ENCODE measurements at places on chromosomes 2 and 18. TPM values are rescaled to one million over a fixed set of nuclear protein-coding genes. Genes with fewer than 3 reads are reported as not detected.

DNA sequence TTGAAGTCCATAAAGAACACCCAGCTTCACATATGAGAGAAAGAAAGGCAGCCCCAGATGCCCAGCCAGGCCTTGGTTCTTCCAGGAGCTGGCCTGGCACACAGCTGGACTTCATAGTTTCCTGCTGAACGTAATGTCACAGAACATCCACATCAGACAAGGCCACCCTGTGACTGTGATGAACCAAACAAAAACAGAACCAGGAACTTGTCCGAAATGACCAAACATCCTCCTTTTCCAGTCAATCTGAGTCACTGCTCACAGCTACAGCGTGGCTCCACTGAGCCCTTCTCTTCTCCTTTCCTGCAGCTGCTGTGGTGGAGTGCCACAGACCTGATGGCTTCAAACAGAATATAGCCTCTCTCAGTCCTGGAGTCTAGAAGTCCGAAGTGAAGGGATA is 45.4 kb upstream of the PAPOLG start:
- H3K27ac ChIP-seq = no peak overlapping the region
- H3K4me1 ChIP-seq = peaks cover 12% of the 10 kb centered on the region
- peaks cover 2% of the 10 kb centered on the region for H3K36me3 ChIP-seq
- no peak for DNase-seq
- peaks cover 39% of the 10 kb centered on the region for H3K27me3 ChIP-seq
- H3K4me3 ChIP-seq = no peak overlapping the region

Gene ZEB2
- total RNA-seq = 49.5 TPM

Gene ABCG5
- total RNA-seq = not detected

DNA sequence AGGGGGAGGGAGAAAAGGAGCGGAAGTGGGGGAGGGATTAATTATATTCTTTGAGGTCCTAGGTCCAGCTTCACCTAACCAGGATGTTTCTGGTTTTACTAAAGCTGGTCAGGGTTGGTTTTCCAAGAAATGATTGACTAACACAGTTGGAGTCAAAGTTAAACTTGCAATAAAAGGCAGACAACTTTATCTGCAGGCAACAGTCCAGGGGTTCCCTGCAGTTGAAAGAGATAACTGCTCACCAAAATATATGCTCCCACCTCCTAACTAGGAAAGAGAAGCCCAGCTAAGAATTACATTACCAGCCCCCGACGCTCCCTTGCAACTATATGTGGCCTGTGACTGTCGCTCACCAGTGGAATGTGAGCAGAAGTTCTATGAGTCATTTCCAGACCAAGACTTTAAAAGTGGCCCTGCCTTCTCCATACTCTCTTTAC is 140.0 kb upstream of the PKDCC start:
- H3K4me1 ChIP-seq = peaks cover 9% of the 10 kb centered on the region
- DNase-seq = no peak
- H3K27me3 ChIP-seq = peaks cover 39% of the 10 kb centered on the region
- no peak overlapping the region for H3K4me3 ChIP-seq
- H3K27ac ChIP-seq = no peak overlapping the region
- no peaks in the 10 kb centered on the region for H3K36me3 ChIP-seq

DNA sequence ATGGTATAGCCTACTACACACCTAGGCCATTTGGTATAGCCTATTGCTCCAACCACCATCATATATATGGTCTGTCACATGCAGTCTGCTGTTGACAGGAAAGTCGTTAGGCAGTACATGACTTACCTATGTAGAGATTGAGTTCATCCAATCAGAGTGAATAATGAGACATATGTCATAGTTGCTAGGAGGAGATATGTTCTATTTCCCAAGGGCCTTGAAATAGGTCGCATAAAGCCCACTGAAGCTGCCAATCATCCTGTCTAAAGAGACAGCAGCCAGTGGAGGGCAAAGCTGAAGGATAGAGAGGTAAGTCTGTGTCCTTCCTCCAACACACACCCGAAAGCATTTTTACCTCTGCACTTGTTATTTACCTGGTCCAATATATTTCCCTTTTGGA is 263.4 kb downstream of the PTPRM start:
- H3K4me3 ChIP-seq = no peak overlapping the region
- no peaks in the 10 kb centered on the region for H3K4me1 ChIP-seq
- H3K36me3 ChIP-seq = no peaks in the 10 kb centered on the region

Gene IL1RN
- total RNA-seq = 1.2 TPM

DNA sequence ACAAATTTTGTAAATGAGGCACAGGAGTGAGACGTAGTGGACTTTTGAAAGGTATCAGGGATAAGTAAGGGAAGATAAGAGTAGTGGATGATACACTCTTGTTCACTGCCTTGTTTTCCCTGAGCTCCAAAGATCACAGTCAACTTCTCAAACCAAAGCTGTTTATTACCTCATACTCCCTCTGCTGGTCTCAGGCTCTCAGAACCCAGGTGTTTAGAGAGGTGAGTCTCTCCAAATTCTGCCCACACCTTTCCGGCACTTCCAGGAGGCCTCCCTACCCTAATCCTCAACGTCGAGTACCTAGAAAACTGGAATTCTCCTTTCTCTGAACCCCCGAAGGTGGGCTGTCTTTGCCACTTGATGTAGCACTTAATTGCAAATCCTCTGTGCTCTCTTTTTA is 621.1 kb downstream of the BCL11A start:
- no peaks in the 10 kb centered on the region for H3K36me3 ChIP-seq
- DNase-seq = no peak
- H3K4me1 ChIP-seq = no peaks in the 10 kb centered on the region
- no peaks in the 10 kb centered on the region for H3K27me3 ChIP-seq

DNA sequence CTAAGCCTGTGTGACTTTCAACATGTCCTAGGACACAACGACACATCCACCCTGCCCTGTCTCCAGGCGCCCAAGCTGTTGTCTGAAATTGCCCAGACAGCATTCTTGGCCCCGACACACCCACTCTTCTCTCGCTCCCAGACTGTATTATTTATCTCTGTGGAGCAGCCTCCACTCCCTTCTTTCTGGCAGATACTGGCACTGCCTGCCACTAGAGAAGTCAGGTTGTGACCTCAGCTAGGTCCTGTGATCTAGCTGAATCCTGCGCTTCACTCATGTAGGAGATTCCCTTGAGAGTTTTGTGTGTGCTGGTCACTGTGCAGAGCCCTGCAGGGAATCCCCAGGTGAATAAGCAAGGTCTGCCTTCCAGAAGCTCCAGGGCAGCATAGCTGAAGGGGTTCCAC is 77.1 kb upstream of the TNP1 start:
- peaks cover 5% of the 10 kb centered on the region for H3K27me3 ChIP-seq
- H3K36me3 ChIP-seq = no peaks in the 10 kb centered on the region

GRCh38 chr2:239936838-239937581 is 88.1 kb downstream of the NDUFA10 start:
- no peak for DNase-seq
- no peak overlapping the region for H3K27ac ChIP-seq
- no peak overlapping the region for H3K4me3 ChIP-seq

GRCh38 chr18:50558948-50559751 is 737 bp upstream of the MAPK4 start:
- no peaks in the 10 kb centered on the region for H3K4me1 ChIP-seq
- no peak overlapping the region for H3K27ac ChIP-seq
- peaks cover 61% of the 10 kb centered on the region for H3K27me3 ChIP-seq
- peaks cover 6% of the 10 kb centered on the region for H3K36me3 ChIP-seq
- H3K4me3 ChIP-seq = peak overlapping the region; percentile 57

DNA sequence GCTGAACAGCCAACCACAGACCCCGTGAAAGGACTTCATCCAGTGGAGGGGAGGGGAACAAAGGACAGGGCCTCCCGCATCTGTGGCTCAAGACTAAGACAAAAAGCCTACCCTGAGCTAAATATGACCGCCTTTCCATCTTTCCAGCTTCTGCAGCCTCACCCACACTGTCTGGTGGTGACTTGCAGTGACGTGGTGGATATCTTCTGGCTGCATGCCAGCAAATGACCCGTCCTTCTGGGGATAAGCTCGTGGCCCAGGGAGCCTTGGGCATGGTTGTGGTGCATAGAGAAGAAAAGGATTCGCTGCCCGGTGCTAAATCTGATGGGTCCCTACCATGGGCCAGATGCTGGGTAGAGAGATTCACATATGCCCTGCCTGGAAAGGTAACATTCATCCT is 8.7 kb upstream of the NGEF start:
- no peak overlapping the region for H3K27ac ChIP-seq
- peaks cover 2% of the 10 kb centered on the region for H3K36me3 ChIP-seq
- DNase-seq = no peak
- no peaks in the 10 kb centered on the region for H3K27me3 ChIP-seq
- no peak overlapping the region for H3K4me3 ChIP-seq
- H3K4me1 ChIP-seq = no peaks in the 10 kb centered on the region

GRCh38 chr2:101401326-101401665 is 14.0 kb upstream of the CREG2 start:
- H3K27me3 ChIP-seq = peaks cover 66% of the 10 kb centered on the region
- no peak for DNase-seq
- H3K4me1 ChIP-seq = peaks cover 5% of the 10 kb centered on the region
- H3K4me3 ChIP-seq = no peak overlapping the region
- no peak overlapping the region for H3K27ac ChIP-seq

GRCh38 chr18:67151366-67151765 is 365.2 kb downstream of the DSEL start:
- H3K27ac ChIP-seq = no peak overlapping the region
- H3K27me3 ChIP-seq = peaks cover 6% of the 10 kb centered on the region
- H3K4me3 ChIP-seq = no peak overlapping the region
- DNase-seq = no peak

- H3K27me3 ChIP-seq = no peaks in the 10 kb centered on the region
- no peaks in the 10 kb centered on the region for H3K4me1 ChIP-seq
- H3K27ac ChIP-seq = no peak overlapping the region
Measured at GRCh38 chr2:222548992-222549391, 106.9 kb downstream of the FARSB start.

- H3K4me1 ChIP-seq = no peaks in the 10 kb centered on the region
- no peak overlapping the region for H3K4me3 ChIP-seq
- DNase-seq = no peak
- no peak overlapping the region for H3K27ac ChIP-seq
Measured at GRCh38 chr18:42937436-42937835, 178.0 kb downstream of the RIT2 start.

Gene C2orf15
- 2.7 TPM for total RNA-seq

DNA sequence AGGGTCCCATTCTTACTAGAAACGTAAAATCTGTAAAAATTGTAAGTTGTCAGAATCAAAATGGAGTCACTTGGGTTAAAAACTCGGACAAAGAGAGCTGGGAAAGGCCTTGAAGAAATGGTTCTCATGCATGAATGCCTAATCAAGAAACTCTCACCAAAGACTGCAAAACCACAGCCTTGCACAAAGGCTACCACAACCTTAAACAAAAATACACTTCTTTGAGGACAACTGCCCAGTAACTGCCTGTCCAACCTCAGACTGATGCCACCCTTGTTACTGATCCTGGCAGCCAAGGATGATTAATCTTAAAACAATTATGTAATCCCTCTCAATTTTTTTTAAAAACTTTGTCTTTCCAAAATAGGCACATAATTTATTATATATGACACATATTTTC is 299.3 kb downstream of the CCDC85A start:
- H3K4me1 ChIP-seq = no peaks in the 10 kb centered on the region
- H3K27me3 ChIP-seq = no peaks in the 10 kb centered on the region
- H3K36me3 ChIP-seq = no peaks in the 10 kb centered on the region
- no peak for DNase-seq

GRCh38 chr18:32310101-32310500 is 120.3 kb downstream of the MEP1B start:
- H3K27me3 ChIP-seq = peaks cover 7% of the 10 kb centered on the region
- no peak for DNase-seq
- no peak overlapping the region for H3K4me3 ChIP-seq
- no peaks in the 10 kb centered on the region for H3K4me1 ChIP-seq
- no peaks in the 10 kb centered on the region for H3K36me3 ChIP-seq
- H3K27ac ChIP-seq = no peak overlapping the region

Gene GPD2
- total RNA-seq = 12.7 TPM

Gene SPP2
- total RNA-seq = not detected

GRCh38 chr2:28929581-28929980 is 35.1 kb downstream of the WDR43 start:
- H3K4me1 ChIP-seq = peaks cover 5% of the 10 kb centered on the region
- no peak for DNase-seq
- peaks cover 11% of the 10 kb centered on the region for H3K36me3 ChIP-seq
- peak overlapping the region; percentile 34 for H3K27ac ChIP-seq

Gene RMDN2
- total RNA-seq = 1.8 TPM

GRCh38 chr18:417495-417894 is 83.0 kb downstream of the COLEC12 start:
- no peak for DNase-seq
- H3K27ac ChIP-seq = no peak overlapping the region
- H3K4me3 ChIP-seq = no peak overlapping the region

- no peak overlapping the region for H3K27ac ChIP-seq
- no peak for DNase-seq
- H3K4me3 ChIP-seq = no peak overlapping the region
- no peaks in the 10 kb centered on the region for H3K36me3 ChIP-seq
Measured at GRCh38 chr2:74183878-74184277, 5.2 kb upstream of the MOB1A start.

Gene G6PC2
- not detected for total RNA-seq

GRCh38 chr2:85750587-85751575 is 2.9 kb upstream of the ATOH8 start:
- H3K27ac ChIP-seq = no peak overlapping the region
- no peaks in the 10 kb centered on the region for H3K36me3 ChIP-seq
- no peak for DNase-seq

DNA sequence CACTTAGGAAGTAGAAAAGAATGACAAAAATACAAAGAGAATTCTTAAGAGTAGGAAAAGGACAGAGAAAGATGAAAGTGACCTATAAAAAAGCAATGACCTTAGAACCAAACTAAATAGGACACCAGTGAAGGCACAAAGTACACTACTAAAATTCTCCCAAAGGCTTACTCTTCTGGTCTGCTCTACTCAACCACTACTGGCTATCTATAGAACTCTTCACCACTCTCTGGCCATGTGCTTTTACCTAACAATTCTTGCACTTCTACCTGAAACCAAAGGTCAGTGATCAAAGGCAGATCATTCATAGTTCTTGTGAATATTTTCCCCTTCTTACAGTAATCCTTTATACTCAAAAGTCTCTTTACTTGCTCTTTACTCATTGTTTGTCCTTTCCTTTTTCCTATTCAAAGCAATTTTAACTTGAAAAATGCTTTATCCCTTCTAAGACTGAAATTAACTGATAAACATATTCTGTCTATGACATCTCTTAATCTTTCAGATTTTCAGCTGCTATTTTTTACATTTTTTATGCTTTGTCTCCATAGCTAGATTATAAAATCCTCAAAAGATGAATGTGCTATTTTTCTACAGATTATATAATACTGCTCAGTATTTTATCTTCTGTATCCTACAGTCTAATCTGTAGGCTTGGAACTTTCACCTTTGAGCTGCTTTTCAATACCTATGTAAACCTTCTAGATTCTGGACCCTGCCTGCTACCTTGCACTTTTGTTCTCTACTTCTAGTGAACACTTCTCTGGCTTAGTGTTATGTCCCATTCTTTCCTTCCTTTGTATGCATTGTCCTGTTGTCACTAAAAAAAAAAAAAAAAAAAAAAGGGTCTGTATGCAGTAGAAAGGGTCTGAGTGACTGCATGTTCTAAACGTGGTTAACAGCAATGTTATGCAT is 64.6 kb downstream of the NCKAP1 start:
- H3K36me3 ChIP-seq = peaks cover 7% of the 10 kb centered on the region
- H3K4me1 ChIP-seq = peaks cover 2% of the 10 kb centered on the region
- H3K27me3 ChIP-seq = no peaks in the 10 kb centered on the region
- no peak overlapping the region for H3K4me3 ChIP-seq
- H3K27ac ChIP-seq = no peak overlapping the region

Gene FTCDNL1
- 2.6 TPM for total RNA-seq
